ENCODE measurements at places on chromosomes 3 and 15.

DNA sequence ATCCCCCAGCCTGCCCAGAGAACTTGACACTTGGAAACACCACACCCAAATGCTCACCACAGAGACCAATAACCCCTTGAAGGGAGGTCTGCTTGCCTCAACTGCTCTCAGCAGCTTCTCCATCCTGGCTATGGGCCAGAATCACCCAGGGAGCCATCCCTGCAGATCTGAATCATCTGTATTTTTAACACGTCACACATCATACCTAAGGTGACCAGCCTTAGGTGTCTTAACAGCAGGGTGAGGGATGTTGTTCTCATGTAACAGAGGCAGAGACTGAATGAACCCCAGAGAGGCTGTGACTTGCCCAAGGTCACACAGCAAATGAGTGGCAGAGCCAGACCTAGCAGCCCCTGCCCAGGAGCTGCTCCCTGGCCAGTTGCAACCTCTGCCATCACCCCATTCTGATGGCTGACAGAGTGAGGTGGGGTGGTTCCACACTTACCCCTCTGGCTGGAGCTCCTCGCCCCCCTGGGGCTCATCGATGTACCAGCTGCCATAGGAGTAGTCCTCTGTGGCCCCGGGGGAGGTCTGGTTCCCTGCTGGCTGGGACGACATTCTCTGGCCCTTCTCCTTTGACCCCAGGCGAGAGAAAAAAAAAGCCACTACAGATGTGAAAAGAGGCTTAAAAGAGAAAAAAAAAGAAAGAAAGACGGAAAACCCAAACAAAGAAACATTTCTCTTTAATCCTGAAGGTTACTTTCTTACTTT lies 722 bp downstream of the STRA6 start:
- no peak for DNase-seq

DNA sequence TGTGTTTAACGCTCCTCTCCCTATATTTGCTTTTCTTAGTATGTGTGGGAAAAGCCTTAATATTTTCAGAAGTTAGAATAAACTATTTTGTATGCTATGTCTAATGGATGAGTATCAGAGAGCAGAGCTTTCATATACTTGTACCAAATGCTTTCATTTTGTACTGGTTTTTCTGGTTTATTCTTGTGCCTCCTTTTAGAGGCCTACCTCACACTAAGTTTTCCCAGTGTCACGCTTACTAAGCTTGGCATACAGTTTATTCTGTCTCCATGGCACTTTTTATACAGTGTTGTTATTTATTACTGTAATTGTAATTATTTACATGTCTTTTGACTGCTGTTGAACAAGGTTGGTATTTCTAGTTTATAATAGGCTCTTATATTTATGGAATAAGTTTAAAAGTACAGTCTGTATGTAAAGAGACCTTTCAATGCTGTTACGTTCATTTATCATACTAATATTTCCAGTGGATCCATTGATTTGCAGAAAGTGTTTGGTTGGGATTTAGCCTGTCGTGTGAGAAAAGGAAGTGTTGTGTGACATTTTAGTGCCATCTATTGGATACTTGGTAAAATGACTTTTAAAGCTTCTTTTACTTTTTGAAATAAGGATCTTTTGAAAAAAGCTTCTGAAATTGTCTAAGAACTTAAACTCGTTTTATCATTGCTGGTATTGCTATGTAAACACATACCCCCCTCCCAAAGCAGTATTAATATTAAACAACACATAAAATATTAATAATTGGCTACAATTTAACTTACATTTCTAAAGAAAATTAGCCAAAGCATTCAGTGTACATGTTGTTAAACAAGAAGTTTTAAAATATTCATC lies 5.2 kb upstream of the EBLN2 start:
- DNase-seq: peak; percentile 36

DNA sequence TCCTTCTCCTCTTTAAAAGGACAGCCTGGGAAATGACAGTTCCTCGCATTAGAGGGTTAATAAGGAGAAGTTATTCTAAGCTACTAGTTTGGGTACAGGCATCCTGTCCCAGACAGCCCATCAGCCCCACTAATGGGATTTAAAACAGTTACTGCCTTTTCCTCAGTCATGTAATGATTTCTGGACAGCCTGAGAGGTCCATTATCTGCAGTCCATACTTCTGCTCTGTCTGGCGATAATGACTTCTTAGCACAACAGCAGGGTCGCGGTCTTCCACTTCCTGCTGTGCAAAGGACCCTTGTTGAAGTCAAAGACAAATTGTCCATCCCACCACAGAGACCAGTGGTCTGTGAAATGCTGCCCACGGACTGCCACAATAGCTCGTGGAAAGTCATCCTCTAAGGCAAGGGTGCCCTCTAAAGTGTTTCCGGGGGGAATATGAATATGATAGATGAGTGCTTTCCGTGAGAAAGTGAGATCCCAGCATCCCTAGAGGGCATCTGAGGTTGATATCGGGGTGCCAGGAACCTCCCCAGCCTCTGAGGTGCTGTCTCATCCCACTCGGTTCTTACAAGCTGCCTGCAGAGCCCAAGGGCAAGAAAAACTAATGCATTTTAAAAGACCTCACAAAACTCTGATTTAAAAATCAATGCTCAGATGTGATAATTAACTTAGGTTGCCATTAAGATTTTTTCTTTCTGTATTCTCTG lies 100.7 kb downstream of the SHOX2 start:
- no peak for DNase-seq

GRCh38 chr15:52656412-52656811 lies 22.8 kb downstream of the ATOSA start:
- DNase-seq: no peak

DNA sequence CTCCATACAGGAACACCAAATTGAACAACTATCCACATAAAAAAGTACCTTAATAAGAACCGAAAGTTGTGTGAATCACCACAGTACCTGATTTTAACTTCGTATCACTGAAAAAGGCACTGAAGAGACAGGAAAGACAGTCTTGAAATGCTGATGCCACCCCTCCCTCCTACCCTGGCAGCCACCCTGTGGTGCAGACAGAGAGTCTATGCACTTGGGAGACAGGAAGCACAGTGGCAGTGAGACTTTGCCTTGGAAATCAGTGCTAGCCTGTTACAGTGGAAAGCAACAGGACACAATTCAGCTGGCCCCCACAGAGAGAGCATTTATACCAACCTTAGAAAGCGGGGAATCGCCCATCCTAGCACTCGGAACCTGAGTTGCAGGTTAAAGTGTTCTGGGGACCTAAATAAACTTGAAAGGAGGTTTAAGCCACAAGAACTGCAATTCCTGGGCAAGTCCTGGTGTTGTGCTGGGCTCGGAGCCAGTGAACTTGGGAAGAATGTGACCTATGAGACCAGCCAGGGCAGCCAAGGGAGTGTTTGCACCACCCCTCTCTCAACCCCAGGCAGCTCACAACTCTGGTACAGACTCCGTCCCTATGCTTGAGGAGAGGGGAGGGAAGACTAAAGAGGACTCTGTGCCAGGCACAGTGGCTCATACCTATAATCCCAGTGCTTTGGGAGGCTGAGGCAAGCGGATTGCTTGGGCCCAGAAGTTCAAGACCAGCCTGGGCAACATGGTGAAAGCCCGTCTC lies 240.1 kb downstream of the ISL2 start:
- DNase-seq: no peak

GRCh38 chr3:132570016-132570415 lies 27.1 kb upstream of the ACKR4 start:
- no peak for DNase-seq

DNA sequence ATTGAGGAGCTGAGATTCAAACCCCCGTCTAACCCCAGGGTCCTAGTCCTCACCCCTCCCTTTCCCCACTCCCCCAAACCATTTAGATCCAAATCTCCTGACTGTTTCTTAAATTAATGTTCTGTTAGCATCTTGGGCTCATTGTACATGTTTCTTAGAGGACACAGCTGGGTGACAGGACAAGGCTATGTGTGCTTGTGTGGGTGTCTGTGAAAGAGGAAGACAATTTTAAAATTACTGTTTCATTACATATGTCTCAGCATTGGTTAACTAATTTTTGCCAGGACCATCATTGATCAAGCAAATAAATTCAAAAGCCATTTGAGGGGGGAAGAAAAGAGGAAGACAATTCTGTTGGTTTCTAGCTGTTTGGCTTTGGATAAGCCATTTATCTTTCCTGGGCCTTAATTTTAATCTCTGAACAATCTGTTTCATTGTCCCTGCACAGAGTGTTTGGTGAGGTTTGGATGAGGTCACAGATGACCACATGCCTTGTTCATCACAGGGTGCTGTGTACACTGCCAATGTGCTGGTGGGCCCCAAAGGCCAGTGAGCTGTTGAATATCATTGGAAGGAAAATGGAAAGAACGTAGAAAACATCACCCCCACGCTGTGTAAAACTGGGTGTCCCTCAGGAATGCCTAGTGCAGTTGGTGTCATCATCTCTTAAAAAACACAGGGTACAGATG lies 51.9 kb downstream of the RPLP1 start:
- no peak for DNase-seq

GRCh38 chr3:28504976-28505375 lies 156.4 kb upstream of the AZI2 start:
- DNase-seq: no peak

- no peak for DNase-seq
Observed at GRCh38 chr3:58737644-58738043, 71.1 kb upstream of the FAM3D start.

DNA sequence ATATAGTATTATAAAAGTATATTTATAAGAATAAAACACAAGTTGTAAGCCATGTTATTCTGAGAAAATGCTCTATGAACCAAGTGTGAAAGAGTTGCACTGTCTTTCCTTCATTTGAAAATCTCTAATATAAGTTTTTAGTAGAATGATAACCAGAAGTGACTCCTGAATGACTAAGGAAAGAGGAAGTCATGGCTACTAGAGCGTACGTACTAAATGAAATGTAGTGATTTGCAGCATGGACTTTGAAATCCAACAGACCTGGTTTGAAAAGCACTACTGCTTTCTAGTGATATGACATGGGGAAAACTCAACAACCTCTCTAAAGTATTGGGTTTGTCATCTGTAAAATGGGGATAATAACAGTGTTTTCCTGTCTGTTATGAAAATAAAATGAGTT lies 10.3 kb upstream of the DNAJC13 start:
- DNase-seq: no peak

DNA sequence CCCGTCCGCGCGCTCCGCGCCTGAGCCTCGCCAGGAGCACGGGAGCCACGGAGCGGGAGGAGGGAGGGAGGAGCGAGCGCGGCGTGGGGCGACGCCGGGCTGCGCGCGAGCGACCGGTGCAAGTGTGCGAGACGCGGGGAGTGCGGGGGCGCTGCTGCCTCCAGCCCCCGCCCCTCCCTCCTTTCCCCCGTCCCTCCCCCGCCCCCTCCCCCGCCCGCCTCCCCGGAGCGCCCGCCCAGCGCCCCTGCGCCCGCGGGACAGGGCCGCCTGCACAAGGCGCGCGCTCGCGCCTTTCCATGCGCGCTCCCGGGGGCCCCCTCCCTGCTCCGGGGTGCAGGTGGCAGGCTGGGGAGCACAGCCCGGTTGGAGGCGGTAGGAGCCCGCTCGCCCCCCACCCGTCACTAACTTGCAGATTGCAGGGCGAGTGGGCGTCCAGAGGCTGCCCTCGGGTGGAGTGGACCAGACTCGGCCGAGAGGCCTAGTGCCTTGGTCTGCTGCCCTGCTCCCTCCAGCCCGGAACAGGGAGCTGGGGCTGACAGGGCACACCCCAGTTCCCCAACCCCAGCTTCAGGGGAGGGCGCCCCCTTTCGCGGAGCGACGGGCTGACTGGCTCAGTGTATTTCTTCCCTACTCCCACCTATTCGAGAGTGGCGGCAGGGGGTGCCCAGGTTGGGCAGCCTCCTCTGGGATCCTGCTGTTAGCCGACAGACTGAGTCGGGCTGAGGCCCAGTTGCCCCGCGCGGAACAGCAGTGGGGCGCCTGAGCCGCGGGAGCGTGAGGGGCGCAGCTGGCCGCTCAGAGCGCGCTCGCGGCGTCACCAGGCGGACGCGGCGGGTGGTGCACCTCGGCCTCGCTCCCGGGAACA lies at the start of gene WNT7A:
Gene WNT7A (minus strand): TSS at position 126 of the 865 bp plus-strand sequence. CDS start 255 bp downstream, outside the sequence.
- DNase-seq: peak; percentile 20

- DNase-seq: no peak
Observed at GRCh38 chr15:77864211-77865105, 213.1 kb downstream of the TBC1D2B start.

DNA sequence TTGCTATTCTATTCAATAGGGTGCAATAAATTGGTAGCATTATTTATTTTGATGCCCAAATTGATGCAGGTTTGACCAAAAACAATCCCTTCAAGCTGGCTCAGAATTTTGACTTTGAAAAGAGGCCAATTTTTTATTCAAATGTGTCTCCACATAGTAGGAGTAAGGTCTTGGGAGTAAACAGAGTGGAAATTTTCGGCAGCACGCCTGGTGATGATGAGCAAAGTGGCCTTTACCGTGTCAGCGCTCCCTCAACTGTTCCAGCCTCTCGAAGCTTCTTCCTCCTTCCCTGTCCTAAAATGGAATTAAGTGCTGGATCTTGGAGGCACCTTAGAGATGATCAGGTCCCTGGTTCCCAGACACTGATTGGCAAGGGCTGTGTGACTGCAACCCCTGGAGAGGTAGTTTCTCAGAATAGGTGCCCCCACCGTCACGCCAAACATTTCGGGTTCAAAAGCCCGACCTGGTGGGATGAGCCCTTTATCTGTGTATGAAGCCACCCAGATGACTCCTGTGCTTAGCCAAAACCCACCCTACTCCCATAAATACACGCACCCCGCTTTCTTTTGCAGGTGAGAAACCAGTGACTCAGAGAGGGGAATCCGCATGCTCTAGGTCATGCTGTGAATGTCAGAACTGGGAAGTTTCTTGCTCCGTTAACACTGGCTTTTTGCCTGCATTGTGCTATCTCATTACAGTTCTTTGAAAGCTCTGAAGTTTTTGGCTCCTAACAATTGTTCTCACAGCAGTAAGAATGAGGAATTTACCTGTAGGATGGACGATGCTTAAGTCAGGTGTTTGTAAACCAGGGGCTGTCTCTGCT lies 89.1 kb downstream of the CRYGS start:
- DNase-seq: no peak

- no peak for DNase-seq
Observed at GRCh38 chr15:31160740-31161495, 59.4 kb upstream of the TRPM1 start.

GRCh38 chr3:178041931-178042330 lies 494.3 kb upstream of the KCNMB2 start:
- DNase-seq: no peak

DNA sequence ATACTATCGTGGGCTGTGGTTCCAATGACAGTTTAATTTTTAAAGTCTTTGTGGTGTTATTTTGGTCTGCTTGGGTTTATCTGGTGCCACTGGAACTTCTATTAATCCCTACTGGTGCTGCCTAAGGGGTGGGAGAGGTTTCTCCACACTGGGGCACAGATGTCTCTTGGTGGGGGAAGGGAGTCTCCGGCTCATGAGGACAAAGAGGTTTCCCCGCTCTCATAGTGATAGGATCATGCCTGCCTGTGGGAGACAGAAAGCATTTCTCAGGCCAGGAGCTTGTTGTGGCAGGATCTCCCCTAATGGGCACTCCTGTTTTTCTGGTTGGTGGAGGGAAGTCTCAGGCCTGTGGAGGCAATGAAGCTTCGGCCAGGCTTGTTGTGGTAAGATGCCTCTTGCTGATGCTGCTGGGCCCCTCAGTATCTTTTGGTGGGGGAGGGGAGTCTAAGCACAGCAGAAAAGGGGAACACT lies 84.3 kb upstream of the THRB start:
- DNase-seq: no peak
